ENCODE measurements at places on chromosomes 2 and 18. TPM values are rescaled to one million over a fixed set of nuclear protein-coding genes. Genes with fewer than 3 reads are reported as not detected.
A peak's percentile ranks its signal among the peaks of the same experiment; 100 is the strongest.

GRCh38 chr18:9426753-9427152 is 48.6 kb upstream of the RALBP1 start:
- no peak for DNase-seq

The MYO7B gene
- 0.11 TPM for total RNA-seq

DNA sequence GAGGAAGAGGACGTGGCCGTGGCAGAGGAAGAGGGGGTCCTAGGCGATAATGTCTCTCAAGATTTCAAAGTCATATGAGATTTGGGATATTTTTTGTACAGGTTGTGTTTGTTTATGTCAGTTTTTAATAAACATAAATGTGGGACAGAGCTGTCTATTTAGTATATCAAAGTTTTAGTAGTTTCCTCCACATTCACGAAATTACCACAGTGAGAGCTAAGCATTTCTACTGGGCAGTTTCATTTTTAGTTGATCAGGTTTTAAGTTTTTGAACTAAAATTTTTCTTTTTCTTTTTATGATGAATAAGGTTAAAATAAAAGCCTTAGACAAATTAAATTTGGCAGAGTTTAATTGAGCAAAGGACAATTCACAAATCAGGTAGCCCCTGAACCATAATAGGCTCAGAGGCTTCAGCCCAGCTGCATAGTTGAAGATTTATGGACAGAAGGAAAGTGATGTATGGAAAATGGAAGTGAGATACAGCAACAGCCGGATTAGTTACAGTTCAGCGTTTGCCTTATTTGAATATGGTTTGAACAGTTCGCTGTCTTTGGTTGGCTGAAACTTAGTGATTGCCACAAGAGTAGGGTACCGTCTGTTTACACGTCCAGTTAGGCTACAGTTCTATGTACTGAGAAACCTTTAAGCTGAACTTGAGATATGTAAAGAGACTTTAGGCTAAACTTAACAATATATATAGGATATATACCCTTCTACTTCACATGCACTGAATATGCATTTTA is 17.1 kb downstream of the SNRPD1 start:
- no peak for DNase-seq

GRCh38 chr2:3059141-3059925 is 318.3 kb downstream of the EIPR1 start:
- DNase-seq = no peak

DNA sequence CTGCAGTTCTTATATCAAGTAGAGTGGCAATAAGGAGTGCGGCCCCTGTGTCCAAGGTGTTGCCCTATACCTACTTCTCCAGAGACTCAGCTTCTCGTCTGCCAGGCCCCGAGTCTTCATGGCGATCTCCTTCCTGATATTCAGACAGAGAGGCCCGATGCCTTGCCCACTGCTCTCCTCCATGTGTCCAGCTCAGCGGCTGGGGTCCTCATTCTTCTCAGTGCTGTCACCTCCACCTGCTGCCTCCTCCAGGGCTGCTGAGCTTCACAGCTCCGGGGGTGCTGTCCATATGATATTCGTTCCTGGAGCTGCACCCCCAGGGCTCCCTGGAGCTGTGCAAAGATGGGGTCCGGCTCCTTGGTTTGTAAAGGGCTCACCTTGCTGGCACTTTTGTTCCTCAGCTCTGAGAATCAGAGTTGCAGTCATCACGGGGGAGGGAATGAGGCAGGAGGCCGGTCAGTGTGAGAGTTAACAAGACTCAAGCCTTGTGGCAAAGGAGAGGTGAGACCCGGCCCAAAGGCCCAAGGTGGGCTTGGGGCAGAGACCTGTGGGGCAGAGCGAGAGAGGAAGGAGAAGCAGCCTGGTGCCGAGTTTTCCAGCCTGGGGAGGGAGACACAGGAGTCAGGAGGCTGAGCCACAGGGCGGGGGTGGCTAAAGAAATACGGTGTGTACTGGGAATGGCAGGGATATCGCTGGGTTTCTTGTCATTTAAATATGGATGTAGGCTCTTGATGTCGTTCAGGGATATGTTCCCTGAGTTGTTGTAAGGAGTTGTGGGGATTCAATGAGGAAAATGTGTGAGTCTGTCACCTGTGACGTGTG is 120.6 kb downstream of the CTIF start:
- DNase-seq = no peak

- DNase-seq = no peak
These were observed 74.5 kb downstream of the AP1S3 start for GRCh38 chr2:223762853-223763252.

The FASTKD1 gene
- total RNA-seq = 47.7 TPM

DNA sequence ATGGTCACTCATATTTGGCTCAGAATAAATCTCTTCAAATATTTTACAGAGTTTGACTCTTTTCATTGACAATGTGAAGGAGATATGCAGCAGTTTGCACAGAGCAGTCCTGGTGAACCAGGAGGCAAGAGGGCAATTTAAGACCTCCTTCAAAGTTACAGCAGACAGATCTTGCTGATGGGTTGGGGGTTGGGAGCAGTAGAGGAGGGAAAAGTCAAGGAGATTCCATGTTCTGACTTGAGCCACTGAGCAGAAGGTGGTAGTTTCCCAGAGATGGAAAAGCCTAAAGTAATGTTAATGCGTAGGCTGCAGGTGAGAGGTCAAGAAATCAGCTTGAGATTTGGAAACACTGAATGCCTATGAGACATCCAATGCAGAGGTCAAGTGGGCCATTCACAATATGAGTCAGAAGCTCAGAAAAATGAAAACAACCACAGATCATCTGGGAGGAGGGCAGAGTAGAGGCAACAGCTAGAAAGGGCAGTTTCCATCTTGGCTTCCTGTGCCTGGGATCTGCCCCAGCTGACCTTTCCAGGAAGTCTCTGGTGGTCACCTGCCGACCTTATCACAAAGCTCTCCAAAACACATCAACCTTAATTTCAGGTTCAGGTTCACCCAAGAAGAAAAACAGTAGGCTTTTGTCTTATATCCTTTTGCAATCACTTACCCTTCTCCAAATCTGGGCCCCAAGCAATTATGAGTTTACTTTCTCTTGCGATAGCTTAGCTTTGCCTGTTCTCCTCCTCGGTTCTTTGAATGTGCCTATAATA is 197.5 kb upstream of the ARL4C start:
- peak; percentile 47 for DNase-seq

The CMPK2 gene
- total RNA-seq = 0.81 TPM

DNA sequence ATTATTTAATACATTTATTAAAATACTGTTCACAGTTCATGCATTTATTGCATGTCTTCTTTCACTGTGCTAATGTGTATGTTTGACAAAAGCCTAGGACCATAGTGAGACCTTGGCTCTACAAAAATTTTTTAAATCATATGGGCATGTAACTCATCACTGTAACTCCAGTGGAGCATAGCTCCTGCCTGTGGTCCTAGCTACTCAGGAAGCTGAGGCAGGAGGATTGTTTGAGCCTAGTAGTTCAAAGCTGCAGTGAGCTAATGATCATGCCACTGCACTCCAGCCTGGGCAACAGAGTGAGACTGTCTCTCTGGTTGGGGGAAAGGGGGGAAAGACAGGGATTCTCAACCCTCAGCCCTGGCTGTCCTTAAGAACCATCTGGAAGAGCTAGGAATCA is 137.8 kb downstream of the PRKCE start:
- DNase-seq = no peak

GRCh38 chr2:219167997-219168396 is 1.8 kb downstream of the SLC23A3 start:
- no peak for DNase-seq

The FEV gene
- total RNA-seq = not detected

The TNFRSF11A gene
- 15.2 TPM for total RNA-seq

The LYPD6 gene
- total RNA-seq = 6.7 TPM

DNA sequence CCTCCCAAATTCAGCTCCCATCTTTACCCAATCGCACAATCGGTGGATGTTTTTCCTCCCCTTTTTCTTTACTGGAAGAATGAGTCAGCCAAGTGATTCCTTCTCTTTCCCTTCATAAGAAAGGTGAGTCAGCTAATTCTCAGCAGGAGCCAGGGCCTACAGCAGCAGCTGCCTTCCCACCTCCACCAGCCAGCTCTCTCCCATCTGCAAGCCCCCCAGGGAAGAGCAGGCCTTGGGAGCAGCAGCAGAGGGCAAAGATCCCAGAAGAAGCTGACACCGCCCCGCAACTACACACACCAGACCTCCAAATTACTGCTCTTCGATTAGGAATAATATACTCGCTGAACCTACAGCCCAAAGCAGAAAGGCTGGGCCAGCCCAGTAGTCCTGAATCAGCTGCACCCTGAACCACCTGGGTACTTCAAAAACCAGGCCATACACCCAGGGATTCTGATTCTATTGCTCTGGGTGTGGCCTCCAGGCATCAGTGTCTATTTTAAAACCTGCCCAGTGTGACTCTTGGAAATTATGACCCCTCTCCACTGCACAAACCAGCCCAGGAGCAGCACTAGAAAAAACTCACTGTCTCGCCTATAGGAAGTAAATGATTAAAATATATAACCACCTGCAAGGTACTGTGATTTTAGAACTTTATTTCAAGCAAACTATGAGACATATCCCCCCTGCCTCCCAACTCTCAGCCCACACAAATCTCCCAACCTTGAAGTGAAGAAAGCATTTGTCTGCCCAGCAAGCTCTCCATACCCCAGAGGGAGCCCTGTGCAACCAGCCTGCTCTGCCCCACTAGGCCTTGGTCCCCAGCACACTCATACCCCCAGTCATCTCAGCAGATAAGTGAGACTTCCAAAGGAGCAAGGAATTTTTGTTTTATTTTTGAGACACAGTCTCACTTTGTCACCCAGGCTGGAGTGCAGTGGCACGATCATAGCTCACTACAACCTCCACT is 7.3 kb downstream of the SFXN5 start:
- peak; percentile 79 for DNase-seq

DNA sequence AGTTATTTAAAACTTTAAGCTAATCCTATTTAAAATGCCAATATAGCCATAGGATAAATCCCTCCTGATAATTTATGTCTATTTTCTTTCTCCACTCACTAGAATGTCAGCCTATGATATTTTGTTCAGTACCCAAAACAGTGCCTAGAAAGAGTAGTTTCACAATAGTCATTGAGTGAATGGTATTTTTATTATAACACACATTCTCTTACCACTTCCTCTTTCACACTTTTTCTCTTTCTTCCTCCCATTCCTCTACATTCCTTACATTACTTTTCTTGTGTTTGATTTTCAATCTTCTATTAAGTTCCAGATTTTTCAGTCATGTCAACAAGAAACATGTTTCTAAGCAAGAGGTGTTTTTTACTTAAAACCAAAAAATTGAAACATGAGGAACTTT is 327.6 kb upstream of the UBE2E3 start:
- DNase-seq = no peak

DNA sequence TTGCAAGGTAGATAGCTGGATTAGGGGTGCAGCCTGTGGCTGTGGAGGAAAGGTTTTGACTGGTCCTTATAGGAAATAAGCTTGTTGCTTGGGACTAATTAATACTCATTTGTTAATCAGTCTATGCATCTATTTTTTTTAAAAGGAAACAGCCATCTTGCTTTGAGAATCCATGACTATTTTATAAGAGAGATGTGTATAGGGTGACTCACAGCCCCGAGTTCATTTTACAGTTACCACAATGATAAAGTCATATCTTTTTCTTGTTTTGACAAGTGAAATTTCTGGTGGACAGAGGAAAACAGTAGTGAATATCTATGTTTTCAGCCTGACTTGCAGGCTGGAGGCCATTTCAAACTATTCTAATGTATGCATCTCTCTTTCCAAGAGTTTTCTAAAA is 193.5 kb upstream of the CCDC68 start:
- no peak for DNase-seq

DNA sequence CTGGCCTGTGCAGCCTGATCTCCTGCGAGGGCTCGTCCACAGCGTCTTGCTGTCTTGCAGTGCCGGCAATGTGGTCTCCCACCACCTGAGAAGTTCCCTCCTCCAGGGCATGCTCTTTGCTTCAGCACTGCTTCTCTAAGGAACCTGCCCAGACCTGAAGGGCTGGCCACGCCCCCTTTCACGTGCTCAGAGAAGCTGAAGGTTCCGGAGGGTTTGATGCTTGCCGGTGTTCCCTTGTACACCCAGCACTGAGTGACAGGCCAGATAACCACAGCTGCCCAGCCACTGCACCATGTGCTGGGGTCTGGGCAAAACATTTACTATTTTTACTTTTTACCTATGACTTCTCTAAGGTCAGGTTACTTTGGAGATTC is 1.7 kb upstream of the POLR2D start:
- DNase-seq = peak; percentile 94

DNA sequence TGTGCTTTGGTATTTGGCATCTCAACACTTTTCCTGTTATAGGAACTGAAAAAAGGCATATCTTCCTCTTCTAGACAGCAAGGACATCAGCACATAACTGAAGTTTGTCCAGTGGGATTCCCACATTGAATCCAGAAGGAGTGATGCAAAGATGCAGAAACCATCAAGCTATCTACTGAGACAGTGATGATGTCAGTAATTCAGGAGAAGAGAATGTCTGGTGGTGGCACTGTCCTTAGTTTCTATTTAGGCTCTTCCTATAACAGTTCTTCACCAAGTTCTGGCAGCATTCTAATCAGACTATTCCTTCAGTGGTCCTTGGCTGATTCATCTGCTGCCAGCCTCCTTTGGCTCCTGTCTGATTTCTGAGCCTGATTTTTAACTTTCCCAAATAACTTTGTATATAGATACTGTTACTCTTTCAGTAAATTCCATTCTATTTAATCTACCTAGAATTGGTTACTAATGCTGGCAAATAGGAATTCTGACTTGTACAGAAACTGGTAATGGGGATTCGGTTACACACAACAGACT is 56.6 kb upstream of the AGPS start:
- DNase-seq = no peak

DNA sequence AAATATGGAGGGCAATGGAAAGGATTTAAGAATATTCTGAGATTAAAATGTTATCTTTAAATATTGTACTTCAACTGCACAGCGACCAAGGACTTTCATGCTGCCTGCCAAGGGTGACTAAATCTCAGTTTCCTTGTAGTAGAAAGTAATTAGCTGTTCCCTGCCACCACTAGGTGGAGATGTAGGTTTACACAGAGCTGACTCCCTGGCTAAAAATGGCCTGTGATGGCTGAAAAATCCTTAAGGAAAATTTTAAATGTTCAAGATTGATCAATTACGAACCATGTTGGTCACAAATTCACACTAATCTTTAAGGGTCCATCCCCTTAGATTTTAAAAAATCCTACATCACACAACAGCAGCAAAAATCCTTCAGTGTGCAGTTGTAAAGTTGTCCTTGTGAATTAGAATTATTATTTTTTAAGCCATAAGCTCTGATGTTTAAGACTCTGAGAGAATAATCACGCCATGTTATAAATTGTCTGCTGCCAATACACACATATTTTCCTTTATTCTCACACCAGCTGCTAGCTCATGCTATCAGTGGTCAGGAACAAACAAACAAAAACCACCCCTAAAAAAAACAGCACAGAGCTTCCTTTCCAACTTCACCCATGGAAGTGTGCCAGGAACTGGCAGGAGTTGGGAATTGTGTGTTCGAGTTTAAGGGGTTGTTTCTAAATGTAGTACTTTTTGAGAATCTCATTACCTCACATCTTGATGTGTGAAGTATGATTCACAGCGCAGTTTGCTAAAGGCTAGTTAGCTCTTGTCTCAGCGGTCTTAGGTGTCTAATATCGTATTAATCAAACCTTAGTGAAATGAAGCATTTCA is 399.8 kb downstream of the TMEM182 start:
- DNase-seq = peak; percentile 66

- no peak for DNase-seq
These were observed 17.1 kb upstream of the SLC35F6 start for GRCh38 chr2:26746934-26747333.
